Activated T-helper 17 cell treated with anti-CD3 and anti-CD28 coated beads, Interleukin-2, amount 50 U/mL, for 72 hours (primary cell): ENCODE measurements at places on chromosomes 3 and 15.

DNA sequence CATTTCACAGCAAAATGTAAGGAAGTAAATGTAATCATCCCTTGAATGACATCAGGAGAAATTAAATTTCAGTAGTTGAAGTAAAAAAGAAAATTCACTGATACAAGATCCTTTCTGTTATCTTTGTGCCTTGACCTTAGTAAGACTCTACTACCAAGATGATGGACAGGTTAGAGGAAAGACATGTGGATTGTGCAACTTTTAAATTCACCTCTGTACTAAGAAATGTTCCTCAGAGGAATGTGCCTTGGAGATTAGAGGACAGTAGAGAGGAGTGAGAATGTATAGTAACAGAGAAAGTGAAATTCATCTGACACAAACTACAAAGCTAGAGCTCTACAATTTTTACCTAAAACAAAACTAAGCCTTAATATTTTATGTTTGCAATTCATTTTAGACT is 375.3 kb downstream of the PLOD2 start:
- H3K27ac ChIP-seq, result no peak overlapping the region
- ATAC-seq, result no peak
- H3K27me3 ChIP-seq, result no peaks in the 10 kb centered on the region
- H3K4me3 ChIP-seq, result no peak overlapping the region

DNA sequence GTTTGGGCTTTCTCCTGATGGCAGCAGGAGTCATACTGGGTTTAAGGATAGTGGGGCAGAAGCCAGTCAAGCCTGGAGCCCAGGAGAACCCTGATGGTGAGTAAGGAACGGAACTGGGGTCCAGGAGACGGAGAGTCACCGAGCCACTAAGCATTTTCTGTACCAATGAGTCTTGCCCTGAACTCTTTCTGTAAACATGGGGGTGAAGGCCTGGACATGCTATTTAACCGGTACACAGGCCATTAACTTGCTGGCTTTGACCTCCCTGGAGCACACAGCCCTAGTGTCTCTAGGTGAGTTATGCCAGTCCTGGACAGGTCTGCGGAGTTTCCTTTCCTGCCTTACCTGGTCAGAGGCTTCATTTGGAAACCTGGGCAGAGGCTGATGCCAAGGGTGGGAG is 3.9 kb downstream of the SLC6A6 start:
- H3K4me3 ChIP-seq, result peak overlapping the region; percentile 100
- no peaks in the 10 kb centered on the region for H3K27me3 ChIP-seq
- H3K27ac ChIP-seq, result peak overlapping the region; percentile 66
- no peak for ATAC-seq
- H3K36me3 ChIP-seq, result peaks cover 89% of the 10 kb centered on the region

DNA sequence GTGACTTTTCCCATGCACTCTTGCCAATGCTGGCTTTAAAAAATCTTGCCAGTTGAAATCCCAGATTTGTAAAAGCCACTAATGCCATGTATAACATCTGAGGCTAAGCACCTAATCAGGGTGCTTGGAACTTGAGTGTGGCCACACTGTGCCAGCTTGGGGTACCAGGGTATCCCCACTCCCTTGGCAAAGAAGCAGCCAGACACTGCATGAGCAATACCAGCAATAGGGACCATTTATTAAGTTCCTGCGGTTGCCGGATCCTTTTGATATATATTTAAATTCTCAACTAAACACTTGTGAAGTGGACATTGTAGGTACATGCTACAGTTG is 2.2 kb upstream of the RHCG start:
- no peak overlapping the region for H3K4me3 ChIP-seq
- no peaks in the 10 kb centered on the region for H3K36me3 ChIP-seq
- no peak for ATAC-seq
- H3K27ac ChIP-seq, result no peak overlapping the region

DNA sequence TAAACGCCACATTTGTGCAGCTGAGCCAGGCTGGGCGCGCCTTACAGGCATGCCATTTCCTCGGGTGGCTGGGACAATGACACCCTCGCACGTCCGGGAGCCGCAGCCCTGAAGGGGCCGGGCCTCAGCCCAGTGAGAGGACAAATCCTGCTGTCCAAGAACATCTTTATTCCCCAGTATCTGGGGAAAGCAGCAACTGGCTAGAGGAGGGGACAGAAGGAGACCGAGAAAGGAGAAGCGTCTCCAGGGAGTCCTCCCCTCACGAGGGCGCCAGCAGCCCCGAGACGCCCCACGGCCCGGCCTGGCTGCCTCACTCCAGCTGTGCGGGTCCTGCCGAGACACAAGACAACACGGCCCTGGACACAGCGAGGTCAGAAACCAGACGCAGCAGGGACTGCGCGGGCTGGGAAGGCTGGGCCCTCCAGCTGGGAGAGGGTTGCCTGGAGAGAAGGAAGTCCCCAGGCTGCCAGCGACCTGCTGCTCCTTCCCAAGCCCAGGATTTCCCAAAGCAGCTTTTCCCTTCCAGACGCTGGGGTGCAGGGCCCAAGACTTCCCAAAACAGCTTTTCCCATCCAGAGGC is 130.2 kb downstream of the CHSY1 start:
- peak overlapping the region; percentile 85 for H3K27ac ChIP-seq
- H3K4me1 ChIP-seq, result peaks cover 26% of the 10 kb centered on the region
- no peaks in the 10 kb centered on the region for H3K27me3 ChIP-seq
- H3K36me3 ChIP-seq, result no peaks in the 10 kb centered on the region
- peak overlapping the region; percentile 60 for H3K4me3 ChIP-seq

GRCh38 chr15:25441111-25441510 is 2.3 kb upstream of the UBE3A start:
- peaks cover 9% of the 10 kb centered on the region for H3K27me3 ChIP-seq
- H3K27ac ChIP-seq, result no peak overlapping the region
- H3K4me1 ChIP-seq, result peaks cover 9% of the 10 kb centered on the region
- no peak overlapping the region for H3K4me3 ChIP-seq
- ATAC-seq, result no peak

DNA sequence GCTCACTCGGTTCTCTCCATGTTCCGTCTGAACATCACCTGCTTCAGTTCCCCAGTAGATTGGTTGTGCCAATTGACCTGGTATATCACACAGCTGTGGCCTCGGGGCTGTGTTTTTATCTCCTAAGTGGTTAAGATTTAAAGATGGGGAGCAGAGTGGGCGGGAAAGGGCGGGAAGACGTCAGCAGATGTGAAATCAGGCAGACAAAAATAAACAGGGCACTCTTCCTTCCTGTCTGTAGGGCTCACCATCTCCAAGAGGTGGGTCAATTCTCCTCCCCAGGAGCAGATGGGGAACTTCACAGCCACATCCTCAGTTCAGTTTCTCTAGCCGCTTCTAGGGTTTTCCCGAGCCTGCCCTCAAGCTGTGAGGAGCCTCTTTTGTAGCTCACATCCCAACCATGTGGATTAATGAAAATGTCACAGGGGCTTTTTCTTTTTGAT is 26.8 kb upstream of the LIMD1 start:
- peak overlapping the region; percentile 36 for H3K27ac ChIP-seq
- no peaks in the 10 kb centered on the region for H3K27me3 ChIP-seq
- ATAC-seq, result peak; percentile 94
- H3K36me3 ChIP-seq, result no peaks in the 10 kb centered on the region
- peak overlapping the region; percentile 55 for H3K4me3 ChIP-seq

GRCh38 chr3:24493746-24494617 is 668 bp downstream of the THRB start:
- no peaks in the 10 kb centered on the region for H3K36me3 ChIP-seq
- no peak overlapping the region for H3K27ac ChIP-seq
- H3K4me3 ChIP-seq, result no peak overlapping the region
- no peaks in the 10 kb centered on the region for H3K4me1 ChIP-seq
- H3K27me3 ChIP-seq, result peaks cover 31% of the 10 kb centered on the region
- no peak for ATAC-seq
